Activated T-helper 1 cell treated with anti-CD3 and anti-CD28 coated beads, Interleukin-2, amount 50 U/mL, for 16 hours (primary cell): ENCODE measurements at places on chromosomes 5 and 9.
A peak's percentile ranks its signal among the peaks of the same experiment; 100 is the strongest.

- DNase-seq, result no peak
Observed at GRCh38 chr5:92835712-92836111, 745.3 kb downstream of the NR2F1-AS1 start.

- no peak for DNase-seq
Observed at GRCh38 chr5:151295791-151296477, 7.6 kb downstream of the SLC36A3 start.

- DNase-seq, result no peak
Observed at GRCh38 chr9:36132086-36132485, 4.4 kb upstream of the GLIPR2 start.

GRCh38 chr5:157463621-157464518 is 3.9 kb downstream of the NIPAL4 start:
- DNase-seq, result no peak

DNA sequence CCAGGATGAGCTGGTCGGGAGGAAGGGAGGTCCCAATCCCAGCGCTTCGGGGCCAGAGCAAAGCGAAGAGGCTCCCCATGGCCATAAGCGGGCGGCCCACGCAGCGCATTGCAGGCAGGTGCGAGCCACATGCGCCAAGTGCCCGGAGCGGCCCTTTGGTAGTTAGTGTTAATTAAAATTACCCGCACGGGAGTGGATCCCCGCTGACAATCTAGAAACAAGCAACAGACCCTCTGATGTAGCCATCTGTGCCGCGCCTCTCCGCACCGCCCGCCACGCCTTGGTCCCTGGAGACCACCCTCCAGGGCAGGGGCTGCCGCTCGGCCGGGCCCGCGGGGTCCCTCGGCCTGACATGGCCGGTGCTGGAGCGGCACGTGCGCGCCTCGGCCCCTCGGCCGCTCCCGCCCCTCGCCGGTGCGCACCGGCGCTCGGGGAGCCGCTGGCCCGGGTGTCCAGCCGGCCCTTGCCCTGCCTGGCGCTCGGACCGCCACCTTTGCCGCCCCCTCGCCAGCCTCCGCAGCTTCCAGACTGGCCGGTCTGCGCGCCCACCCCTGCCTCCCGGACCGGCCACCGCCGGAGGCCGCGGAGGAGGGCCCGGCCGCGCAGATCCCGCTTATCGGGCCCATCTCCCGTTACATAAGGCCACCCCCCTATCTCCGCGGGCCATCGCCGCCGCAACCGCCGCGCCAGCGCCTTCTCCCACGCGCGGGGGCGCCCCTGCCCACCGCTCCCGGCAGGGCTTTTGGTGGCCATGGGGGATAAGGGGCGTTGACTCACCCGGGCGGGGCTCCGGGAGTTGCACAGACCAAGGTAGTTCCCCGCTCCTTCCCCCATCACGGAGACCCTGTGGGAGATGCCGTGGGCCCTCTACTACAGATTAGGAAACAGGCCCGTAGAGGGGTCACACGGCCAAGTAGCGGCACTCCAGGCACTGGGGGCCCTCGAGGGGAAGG is 1.9 kb upstream of the IL13 start:
- DNase-seq, result no peak

GRCh38 chr9:7368410-7369292 is 430.9 kb downstream of the DMAC1 start:
- no peak for DNase-seq

DNA sequence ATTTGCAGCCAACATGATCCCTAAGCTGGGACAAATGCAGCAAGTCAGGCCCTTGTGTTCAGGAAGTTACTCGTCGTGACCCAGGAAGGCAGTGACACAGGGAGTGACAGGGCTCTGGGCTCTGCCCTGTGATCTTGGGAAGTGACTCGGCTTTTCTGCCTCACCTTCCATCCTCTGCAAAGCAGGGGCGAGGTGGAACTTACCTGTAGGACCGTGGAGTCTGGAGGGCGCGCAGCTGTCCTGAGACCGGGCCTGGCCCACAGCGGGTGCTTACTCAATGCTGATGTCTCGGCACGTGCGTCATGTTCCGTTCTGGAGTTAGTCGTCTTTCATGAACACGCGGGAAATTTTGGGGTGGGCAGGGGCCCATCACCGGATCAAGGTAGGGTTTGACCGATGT is 22.8 kb upstream of the LPCAT1 start:
- no peak for DNase-seq

- no peak for DNase-seq
Observed at GRCh38 chr5:95907740-95908706, 53.6 kb downstream of the ELL2 start.

DNA sequence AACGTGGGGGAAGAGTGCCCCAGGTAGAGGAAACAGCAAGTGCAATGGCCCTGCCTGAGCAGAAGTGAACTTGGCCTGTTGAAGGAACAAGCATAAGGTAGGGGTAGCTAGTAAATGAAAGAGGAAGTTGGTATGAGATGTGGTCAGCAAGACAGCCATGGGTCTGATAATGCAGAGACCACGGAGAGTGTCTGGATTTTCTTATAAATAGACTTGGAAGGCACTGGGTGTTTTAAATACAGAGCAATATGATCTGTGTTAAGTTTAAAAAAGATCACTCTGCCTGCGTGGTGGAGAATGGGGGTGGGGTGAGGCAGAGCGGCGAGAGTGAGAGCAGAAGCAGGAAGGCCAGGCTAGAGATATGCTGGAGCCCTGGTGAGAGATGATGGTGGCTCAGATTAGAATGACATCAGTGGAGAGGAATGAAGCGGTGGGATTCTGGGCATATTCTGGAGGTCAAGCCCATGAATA is 4.2 kb downstream of the ADAM19 start:
- DNase-seq, result no peak

GRCh38 chr9:32882705-32883104 is 99.4 kb downstream of the TMEM215 start:
- no peak for DNase-seq

DNA sequence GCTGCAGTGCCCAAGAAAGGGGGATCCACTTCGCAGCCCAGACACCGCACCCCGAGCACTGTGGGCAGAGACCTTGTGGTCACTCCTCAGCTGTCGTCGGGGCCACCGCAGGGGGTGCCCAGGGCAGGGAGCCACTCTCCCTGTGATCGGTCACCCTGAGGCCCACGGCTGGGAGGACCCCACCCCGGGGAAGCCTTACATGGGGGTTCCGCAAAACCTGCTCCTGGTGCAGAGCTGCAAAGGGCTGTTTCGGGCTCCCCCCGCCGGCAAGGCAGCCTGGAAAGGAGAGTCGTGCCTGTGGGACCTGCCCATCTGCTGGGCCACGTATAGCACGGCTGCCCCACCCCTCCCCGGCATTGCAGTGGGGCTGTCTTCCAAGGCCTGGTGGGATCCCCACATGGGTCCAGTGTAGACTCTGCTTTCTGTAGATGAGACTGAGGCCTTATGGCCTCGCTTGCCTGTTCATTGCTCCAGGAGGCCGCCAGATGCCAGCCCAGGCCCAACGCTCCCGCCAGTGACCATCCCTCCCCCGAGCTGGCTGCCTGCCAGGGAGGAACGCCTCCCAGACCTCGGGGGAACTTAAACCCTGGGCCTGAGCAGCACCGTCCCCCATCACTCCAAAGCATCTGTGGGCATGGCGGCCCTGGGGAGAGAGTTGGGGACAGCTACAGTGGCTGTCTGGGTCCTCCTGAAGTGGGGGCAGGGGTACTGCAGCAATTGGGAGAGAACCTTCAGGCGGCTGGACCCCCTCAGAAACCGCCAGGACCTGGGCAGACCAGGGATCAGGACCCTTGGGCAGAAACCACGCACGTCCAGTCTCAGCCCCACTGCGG is 1.6 kb upstream of the DNLZ start:
- no peak for DNase-seq

- no peak for DNase-seq
Observed at GRCh38 chr9:72185561-72185960, 36.3 kb downstream of the GDA start.

DNA sequence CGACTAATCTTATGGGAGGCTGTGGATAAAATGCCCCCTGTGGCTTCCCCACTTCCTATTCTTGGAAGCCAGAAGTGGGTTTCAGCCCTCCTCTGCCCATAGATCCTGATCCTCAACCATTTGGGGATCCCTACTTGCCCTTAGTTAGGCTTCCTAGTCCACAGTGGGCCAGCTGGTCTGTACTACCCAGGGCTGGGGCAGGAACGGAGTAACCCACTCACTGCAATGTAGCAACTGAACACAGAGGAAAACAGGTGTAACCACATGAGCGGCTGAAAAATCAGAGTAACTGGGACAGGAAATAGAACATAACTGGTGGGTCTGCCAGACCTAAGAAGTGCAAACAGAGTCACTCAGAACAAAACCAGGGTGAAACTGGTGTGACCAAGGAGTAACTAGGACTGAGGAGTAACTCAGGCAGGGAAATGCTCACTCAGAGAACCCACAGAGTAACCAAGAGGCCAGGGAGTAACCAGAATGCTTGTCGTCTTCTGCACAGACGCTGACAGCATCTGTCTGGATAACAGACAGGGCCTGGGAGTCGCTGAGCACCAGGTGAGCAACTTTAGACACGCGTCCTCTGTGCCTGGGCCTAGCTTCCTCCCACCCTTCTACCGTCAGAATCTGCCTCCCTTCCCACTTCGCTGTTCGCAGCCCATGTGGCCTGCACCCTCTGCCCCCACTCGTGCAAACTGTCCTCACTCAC is 1.0 kb downstream of the AQP3 start:
- peak; percentile 24 for DNase-seq

DNA sequence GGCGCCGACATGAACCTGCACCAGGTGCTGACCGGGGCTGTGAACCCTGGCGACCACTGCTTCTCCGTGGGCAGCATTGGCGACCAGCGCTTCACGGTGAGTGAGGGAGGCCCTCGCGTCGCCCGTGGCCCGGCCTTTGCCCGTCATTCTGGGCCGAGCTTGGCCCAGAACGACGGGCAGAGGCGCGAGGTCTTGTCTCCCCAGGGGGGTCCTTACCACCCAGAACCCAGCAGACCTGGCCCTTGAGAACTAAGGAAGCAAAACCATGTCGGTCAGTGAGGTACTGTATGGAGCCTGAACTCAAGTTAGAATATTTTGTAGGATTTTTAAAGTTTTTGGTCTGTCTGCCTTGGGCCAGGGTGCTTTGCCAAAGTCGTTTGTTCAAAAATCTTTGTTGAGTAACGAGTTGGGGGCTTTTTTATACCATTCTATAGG is 691 bp downstream of the DMXL1 start:
- no peak for DNase-seq

- no peak for DNase-seq
Observed at GRCh38 chr9:116074658-116075057, 78.9 kb upstream of the PAPPA start.

DNA sequence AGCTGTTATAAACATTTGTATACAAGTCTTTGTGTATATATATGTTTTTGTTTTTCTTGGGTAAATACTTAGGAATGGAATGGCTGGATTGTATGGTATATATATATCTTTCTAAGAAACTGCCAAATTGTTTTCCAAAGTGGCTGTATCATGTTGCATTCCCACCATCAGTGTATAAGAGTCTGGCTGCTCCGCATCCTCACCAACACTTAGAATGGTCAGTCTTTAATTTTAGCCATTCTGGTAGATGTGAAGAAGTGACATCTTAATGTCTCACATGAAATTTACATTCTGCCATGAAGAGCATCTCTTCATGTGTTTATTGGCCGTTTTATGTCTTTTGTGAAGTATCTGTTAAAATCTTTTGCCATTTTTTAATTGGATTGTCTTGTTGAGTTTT is 31.9 kb downstream of the GALNT10 start:
- DNase-seq, result no peak

- no peak for DNase-seq
Observed at GRCh38 chr9:127089631-127090081, 32.8 kb downstream of the ANGPTL2 start.

- no peak for DNase-seq
Observed at GRCh38 chr9:115162946-115163345, 45.0 kb upstream of the TNC start.

DNA sequence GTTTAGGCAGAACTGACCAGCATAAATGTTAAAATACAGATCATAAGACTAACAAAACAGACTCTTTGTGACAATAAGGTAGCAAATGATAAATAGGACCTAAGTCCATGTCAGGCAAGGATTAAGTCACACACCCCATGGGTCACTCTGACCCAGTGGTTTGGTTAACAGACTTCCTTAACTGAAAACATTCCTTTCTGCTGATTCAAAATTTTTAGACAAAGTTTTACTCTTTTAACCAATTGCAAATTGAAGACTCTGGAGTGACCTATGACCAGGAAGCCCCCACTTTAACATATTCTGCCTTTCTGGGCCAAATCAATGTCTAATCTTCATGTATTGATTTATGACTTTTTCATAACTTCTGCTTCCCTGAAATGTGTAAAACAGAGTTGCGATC is 4.9 kb upstream of the NXNL2 start:
- DNase-seq, result no peak

GRCh38 chr5:34047143-34047542 is 4.1 kb upstream of the C1QTNF3 start:
- no peak for DNase-seq

DNA sequence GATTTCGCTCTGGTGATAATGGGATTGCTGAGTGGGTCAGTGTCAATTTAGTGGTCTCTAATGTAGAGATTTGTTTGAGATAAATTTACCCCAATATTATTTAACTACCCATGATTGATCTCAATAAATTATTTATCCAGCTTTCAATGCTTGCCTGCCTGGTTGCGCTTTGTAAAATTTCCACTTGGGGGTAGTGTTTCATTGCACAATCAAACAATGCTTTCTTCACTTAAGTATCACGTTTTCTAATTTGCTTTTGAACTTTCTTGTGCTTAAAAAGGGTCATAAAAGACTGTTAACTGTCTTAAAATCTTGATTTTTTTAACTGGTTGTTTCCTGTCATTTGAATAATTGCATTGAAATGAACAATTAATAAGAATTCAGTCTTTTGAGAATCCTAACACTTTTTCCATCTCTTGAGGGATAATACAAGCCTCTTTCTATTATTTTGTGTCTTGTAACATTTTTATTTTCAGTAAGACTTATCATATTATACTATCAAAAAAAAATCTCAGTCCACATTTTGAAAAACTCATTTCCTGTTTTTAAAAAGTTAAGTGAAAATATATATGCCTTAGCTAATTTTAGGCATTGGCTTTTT is 18.7 kb downstream of the HSD17B4 start:
- DNase-seq, result no peak

DNA sequence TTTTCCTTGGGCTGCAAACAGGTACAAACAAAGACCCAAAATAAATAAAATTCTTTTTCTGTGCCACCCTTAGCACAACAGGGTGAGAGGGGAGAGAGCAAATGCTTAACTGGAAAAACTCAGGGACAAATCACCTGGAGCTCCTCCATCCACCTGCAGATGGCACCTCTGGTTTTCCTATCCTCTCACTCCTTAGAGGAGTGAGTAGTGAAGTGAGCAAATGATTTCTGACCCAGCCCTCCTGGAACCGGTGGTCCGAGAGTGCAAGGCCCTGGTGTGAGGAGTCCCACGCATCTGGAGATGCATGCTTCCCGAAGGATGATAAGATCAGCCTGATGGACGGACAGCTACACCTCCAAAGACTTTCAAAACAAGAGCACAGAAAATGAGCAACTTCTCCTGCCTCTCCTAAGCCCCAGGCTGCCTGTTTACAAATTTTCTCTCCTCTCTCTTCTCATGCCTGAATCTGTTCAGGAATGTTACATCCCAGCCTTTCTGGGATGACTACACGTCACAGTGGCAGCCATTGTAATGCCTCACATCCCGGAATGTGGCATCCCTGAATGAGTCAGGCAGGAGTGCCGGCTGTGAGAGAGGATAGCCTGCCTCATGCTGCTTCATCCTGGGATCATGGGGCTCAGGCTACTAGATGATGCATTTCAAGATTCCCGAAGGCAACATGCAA is 86.4 kb downstream of the ADRB2 start:
- no peak for DNase-seq
